AG10803 (cell line): ENCODE measurements at places on chromosomes 12 and 14.

DNA sequence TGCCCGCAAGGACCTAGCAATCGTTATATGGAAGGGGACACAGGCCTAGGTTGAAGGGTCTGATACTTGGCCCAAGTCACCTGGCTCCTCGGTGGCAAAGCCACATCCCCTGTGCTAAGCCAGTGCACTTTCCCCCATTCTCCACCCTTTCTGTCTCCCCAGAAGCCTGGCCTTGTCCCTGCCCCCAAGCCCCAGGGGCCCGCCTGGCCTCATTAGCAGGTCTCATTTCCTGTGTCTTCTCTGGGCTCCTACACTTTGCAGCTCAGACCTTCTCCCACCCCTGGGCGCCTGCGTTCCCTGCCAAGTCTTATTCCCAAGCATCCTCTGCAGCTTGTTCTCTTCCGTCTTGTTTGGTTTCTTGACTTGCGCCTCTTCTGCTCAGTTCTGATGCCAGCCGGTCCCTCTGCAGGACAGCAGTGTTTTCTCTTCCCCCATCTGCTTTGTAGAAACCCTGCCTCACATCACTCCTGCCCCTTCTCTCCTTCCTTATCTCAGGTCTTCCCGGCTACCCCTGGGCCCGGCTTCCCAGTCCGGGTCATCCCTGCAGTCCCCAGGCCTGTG is 66.7 kb downstream of the SLC24A4 start:
- DNase-seq, result no peak

- DNase-seq, result peak; percentile 86
These were observed 77.8 kb upstream of the MAX start for GRCh38 chr14:65179918-65180724.

DNA sequence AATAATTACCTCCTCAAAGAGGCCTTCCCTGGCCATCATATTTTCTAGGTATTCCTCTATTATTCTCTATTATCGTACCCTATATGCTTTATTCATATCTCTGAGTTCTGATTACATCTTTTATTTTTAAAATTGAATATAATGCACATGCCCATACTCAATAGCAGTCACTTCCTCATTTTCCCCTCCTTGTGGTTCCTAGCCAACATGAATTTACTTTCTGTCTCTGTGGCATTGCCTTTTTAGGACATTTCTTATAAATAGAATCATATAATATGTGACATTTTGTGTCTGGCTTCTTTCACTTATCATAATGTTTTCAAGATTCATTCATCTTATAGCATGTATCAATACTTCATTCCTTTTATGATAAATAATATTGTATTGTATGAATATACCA is 74.4 kb upstream of the TRHDE start:
- DNase-seq, result no peak

- DNase-seq, result no peak
These were observed 129.9 kb upstream of the GRIN2B start for GRCh38 chr12:14111230-14111865.

GRCh38 chr12:96719660-96720362 is 187.2 kb upstream of the NEDD1 start:
- peak; percentile 11 for DNase-seq

- DNase-seq, result no peak
These were observed 56.7 kb downstream of the TRAF3 start for GRCh38 chr14:102833991-102834390.

- DNase-seq, result no peak
These were observed 204.4 kb upstream of the NPAS3 start for GRCh38 chr14:32734261-32734660.

- DNase-seq, result no peak
These were observed 60.8 kb upstream of the C14orf180 start for GRCh38 chr14:104518659-104519350.

DNA sequence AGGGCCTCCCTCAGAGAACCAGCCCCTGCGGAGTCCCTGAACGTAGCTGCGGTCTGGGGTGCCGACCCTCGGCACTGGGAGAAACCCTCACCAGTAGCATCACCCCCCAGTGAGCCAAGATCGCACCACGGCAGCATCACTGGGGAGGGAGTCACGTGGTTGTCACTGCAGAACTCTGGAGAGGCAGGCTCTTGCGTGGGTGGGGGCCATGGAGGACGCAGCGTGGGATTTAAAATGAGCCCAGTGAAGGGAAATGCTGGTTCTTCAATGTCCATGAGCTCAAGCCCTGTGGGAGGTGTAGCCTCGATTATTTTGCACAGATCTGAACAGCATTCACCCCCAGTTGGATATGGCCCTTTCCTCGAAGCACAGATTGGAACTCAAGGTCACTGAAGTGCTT is 3.9 kb upstream of the GALNT9 start:
- DNase-seq, result no peak

GRCh38 chr14:100710391-100710790 is 16.3 kb upstream of the DLK1 start:
- DNase-seq, result no peak

- peak; percentile 75 for DNase-seq
These were observed 17.4 kb downstream of the CDKN1B start for GRCh38 chr12:12734561-12735071.

DNA sequence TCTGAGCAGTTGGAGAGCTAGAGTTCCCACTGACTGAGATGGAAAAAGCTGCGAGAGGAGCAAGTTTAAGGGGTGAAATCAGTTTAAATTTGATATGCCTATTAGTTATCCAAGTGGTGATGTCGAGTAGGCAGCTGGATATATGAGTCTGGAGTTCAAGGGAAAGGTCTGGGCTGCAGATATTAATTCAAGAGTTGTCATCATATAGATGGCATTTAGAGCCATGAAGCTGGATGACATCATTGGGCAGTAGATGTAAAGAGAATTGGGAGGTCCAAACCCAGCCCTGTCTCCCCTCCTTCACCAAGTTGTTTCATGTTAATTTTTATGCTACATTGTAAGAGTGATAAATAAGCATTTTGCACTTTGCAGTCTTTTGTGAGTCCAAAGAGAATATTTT is 898.1 kb downstream of the GALC start:
- DNase-seq, result no peak

- DNase-seq, result no peak
These were observed 330.8 kb upstream of the SOX5 start for GRCh38 chr12:24280056-24280842.

DNA sequence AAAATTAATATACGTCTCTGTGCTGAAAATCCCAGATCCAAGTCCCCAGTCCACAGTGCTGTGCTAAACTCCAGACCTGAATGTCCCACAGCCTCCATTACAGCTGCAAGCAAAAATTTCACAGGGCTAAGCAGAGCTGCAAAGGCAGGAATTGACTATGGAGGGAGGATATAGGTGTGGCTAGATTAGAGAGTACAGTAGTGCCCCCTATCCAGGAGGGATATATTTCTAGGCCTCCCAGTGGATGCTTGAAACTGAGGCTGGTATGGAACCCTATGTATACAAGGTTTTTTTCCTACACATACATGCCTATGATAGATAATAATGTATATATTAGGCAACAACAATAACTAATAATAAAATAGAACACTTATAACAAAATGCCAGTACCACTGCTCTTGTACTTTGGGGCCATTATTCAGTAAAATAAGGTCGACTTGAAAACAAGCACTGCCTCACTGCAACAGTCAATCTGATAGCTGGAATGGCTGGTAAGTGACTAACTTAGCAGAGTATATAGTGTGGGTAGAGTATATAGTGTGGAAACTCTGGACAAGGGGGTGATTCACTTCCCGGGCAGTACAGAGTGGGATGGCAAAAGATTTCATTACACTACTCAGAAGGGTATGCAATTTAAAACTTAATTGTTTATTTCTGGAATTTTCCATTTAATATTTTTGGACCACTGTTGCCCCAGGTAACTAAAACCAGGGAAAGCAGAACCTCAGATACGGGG is 82.7 kb downstream of the C14orf132 start:
- peak; percentile 25 for DNase-seq

DNA sequence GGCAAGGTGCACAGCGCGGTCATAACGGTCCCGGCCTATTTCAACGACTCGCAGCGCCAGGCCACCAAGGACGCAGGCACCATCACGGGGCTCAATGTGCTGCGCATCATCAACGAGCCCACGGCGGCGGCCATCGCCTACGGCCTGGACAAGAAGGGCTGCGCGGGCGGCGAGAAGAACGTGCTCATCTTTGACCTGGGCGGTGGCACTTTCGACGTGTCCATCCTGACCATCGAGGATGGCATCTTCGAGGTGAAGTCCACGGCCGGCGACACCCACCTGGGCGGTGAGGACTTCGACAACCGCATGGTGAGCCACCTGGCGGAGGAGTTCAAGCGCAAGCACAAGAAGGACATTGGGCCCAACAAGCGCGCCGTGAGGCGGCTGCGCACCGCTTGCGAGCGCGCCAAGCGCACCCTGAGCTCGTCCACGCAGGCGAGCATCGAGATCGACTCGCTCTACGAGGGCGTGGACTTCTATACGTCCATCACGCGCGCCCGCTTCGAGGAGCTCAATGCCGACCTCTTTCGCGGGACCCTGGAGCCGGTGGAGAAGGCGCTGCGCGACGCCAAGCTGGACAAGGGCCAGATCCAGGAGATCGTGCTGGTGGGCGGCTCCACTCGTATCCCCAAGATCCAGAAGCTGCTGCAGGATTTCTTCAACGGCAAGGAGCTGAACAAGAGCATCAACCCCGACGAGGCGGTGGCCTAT is 875 bp downstream of the HSPA2 start:
- DNase-seq, result peak; percentile 34

- peak; percentile 16 for DNase-seq
These were observed 19.5 kb downstream of the PTGDR start for GRCh38 chr14:52286661-52287649.

DNA sequence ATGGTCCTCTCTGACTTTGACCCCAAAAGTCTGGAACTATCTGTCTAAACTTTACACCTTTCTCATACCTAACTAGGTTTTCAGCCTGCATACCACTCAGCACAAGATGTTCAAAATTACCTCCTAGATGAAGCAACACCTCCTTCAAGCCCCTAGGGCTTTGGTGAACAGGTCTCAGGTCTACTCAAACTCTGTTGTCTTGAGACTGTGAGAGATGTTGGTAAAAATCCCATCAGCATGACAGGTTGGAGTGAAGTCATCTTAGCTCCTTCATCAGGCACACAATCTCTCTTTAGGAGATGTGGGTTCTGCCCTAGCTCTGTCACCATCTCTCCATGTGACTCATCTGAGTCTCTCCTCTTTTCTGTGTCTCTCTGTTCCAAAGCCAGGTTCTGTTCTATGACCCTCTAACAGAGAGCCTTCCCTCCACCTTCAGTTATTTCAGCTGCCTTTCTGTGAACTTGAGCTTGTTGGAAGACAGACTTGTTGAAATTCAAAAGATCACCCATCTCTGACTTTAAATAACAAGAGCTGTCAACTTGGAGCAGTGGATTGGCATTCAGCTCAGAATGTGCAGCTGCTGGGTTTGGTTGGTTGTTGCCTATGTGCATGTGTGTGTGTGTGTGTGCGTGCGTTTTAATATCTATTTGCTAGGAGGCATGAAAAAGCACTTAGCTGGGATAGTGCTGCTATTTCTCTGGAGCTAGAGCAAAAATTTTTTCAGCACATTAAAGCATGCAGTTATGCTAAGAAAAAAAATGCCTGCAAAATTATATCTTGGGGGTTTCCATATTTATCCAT is 130.7 kb downstream of the CRACR2A start:
- peak; percentile 29 for DNase-seq

- no peak for DNase-seq
These were observed 24.8 kb downstream of the ALDH2 start for GRCh38 chr12:111791507-111791906.

DNA sequence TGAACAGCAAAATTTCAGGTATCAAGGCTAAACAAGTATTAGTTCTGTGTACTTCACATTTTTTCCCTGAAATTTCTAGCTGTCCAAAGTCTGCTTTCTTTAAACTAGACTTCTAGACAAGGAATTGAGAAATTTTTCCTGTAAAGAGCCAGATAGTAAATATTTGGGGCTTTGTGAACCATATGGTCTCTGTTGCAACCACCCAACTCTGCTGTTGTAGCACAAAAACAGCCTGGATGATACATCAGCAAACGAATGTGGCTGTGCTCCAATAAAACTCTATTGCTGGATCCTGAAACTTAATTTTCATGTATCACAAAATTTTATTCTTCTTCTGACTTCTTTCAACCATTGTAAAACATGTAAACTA is 96.0 kb upstream of the SLC38A4 start:
- DNase-seq, result peak; percentile 94

DNA sequence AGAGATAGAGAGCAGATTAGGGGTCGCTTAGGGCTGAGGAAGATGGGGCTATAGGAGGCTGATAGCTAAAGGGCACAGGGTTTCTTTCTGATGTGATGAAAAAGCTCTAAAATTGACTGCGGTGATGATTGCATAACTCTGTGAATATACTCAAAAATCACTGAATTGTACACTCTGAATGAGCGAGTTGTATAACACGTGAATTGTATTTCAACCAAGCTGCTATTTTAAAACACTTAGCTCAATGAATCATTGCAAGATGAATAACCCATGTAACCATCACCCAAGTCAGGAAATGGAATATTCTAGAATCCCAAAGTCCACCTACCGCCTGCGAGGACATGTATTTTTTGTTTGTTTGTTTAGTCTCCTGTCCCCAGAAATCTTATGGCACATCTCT is 60.1 kb upstream of the CCND2 start:
- DNase-seq, result no peak

DNA sequence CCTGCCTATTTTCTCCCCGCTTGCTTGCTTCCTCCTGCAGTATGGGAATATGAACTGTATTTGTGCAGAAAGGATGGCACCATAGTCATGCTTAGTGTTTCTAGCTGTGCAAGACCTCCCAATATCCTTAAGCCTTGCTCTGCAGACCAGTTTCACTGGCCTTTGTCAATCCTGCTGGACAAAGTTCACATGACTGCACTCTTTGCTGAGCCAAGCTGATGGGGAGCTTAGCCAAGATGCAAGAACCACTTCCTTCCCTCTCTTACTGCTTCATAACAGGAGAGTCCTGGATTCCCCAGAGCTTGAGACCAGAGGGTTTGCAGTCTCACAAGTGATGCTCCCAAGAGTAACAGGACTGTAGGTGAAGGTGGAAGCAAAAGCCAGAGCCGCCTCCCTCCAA is 3.8 kb downstream of the ASIC1 start:
- no peak for DNase-seq

DNA sequence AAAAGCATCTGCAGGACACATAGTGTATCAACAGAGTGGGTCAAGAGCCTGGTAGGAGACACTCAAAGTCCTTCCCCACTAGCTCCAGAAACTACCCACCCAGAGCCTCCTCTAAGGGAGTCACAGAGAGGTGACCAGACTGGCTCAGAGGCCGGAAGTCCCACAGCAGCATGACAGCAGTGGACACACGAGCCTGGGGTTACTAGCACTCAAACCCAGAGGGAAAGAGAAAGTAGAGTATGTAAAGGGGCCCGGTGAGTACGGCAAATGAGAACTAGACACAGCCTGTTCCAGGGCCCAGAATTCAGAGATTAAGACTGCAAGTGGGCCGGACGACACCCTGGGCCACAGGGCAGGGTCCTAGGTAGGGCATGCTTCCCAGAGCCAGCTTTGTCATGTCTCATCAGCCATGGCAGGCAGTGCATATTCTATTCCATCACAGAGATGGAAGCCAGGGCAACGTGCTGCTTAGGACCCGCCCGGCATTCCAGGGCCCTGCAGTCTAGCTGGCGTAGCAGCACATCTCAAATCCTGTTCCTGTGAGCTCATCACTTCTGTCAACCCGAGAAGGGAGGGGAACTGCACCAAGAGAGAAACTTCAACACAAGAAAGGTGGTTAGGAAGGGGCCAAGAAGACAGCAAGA is 4.2 kb downstream of the IFFO1 start:
- DNase-seq, result peak; percentile 86
